Fibroblast of skin of scalp (primary cell): ENCODE measurements at places on chromosomes 6 and 20.

GRCh38 chr20:47927944-47928343 lies 142.7 kb upstream of the SULF2 start:
- no peak for DNase-seq

DNA sequence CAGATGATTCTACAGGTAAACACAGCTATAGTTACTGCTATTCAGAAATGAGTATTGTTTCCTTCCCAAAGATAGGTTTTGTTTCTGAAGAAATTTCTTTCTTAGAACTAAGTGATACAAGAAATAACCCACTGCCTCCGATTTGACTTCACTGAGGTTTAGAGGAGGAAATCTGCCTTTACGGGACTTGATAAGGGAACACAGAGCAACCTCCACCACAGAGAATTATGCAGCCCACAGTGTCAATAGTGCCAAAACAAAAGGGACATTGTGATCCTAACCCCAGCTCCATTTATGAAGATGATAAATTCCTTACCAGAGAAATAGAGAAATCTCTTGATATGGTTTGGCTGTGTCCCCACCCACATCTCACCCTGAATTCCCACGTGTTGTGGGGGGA lies 164.6 kb downstream of the ZNF217 start:
- no peak for DNase-seq

- DNase-seq: no peak
These were observed 26.8 kb downstream of the JAG1 start for GRCh38 chr20:10646886-10647420.

DNA sequence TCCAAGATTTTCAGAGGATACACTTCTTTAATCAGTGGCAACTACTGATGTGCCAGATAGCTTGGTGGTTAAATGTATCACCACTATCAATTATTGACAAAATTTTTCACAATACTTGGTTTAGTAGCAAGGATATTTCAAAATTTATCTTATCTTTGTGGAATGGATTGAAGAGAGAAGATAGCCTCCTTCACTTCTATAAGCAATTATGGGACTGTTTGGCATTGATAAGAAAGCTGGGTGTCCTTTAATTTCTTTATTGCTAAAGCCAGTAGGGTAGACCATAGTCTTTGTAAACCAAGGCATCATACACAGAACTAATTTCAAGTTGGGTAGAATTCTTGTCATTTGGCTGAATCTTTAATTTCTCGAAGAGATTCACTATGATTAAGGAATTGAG lies 4.9 kb upstream of the RNF182 start:
- no peak for DNase-seq

DNA sequence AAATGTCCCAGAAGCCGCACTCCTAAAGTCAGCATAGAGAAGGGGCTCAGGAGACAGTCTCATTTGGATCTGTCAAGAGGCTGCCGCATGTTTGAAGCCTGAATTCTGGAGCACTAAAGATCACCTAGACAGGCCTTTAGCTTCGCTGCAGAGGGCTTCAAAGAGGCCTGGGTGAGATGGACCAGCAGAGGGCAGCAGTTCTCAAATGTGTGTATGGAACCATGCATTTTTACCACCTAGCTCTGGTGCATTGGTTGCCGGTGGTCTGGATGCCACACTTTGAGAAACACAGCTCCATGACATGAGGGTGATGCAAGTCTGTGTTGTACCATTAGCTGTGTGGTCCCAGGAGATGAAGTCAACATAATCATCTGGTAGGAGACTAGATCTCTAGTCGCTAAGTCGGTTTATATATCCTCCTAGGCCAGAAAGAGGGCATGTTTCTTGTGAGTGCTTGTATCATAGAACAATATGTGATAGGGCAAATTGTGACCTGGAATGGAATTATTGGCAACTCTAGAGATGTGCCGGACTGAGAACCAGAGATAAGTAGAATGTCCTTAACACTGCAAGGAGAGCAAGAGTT lies 64.8 kb downstream of the KIAA0319 start:
- DNase-seq: peak; percentile 61

DNA sequence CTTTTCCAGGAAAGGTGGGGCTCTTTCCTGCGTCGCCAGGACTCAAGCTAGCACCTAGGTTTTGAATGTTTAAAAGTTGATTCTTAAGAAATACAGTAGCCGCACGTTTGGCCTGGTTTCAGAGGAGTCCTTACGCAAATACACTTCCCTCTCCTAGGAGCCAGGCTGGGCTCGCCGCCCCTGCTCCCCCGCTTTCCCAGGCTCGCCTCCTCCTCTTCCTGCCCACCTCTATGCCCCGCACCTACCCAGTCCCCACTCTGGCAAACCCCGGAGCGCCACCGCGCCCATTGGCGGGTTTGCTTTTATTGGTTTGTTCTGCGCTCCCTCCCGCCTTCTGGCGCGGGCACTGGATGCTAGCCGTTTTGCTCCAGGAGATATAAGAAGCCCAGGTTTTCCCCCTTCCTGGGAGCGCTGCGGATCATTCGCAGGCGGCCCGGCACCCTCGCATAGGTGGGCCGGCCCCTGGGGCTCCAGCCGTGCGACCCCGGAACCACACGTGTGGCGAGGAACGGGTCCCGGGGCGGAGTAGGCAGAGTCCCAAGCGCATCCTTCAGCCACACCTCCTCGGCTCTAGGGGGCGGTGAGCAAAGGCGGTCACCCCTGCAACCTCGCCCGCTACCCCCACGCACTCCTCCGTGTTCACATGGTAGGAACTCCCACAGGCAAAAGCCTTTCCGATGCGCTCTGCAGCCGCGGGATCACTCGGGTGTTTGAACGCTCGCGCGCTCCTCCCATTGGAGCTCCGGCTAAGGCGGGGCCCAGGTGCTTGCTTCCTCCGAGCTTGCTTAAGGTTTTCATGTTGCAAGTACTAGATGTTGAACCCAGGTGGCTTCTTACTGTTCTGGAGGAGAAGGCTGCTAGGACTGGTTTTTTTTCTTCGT lies 119.0 kb downstream of the RTN4IP1 start:
- DNase-seq: peak; percentile 47

DNA sequence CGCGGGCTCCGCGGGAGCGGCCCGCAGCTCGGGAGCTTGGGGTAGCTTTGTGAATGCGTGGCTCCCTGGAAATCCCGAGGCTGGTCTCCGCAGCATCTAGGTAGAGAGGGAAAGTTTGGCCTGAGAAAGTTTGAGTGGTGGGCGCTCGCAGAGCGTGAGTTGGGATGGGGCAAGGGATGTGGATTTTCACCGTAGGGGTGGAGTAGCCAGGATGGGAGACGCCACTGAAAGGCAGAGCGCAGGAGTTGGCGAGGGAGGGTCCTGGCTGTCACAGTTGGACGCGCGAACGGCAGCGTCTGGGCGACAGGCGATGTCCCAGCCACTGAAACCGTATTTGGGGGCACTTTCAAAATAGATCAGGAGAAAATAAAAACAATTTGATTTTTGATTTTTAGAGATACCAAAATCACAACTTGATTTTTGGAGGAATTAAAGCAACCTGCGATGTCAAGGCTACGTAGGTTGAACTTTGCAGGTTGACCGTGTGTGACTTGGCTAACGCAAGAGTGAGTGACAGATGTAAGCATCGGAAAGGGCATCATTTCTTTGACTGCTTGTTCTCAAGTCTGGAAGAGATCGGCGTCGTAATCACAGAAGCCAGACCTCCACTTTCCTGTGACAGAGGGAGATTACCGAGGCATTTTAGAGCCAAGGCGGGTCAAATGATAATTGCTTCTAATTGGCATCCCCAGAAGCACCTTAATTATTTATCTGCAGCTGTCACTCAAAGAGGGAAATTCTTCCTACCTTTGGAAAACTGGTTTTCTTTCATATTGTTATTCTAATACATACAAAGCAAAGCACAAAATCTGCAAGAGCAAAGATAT lies 646 bp downstream of the HEY2 start:
- DNase-seq: no peak

- DNase-seq: no peak
These were observed 1.7 kb upstream of the PHF10 start for GRCh38 chr6:169726049-169726400.

DNA sequence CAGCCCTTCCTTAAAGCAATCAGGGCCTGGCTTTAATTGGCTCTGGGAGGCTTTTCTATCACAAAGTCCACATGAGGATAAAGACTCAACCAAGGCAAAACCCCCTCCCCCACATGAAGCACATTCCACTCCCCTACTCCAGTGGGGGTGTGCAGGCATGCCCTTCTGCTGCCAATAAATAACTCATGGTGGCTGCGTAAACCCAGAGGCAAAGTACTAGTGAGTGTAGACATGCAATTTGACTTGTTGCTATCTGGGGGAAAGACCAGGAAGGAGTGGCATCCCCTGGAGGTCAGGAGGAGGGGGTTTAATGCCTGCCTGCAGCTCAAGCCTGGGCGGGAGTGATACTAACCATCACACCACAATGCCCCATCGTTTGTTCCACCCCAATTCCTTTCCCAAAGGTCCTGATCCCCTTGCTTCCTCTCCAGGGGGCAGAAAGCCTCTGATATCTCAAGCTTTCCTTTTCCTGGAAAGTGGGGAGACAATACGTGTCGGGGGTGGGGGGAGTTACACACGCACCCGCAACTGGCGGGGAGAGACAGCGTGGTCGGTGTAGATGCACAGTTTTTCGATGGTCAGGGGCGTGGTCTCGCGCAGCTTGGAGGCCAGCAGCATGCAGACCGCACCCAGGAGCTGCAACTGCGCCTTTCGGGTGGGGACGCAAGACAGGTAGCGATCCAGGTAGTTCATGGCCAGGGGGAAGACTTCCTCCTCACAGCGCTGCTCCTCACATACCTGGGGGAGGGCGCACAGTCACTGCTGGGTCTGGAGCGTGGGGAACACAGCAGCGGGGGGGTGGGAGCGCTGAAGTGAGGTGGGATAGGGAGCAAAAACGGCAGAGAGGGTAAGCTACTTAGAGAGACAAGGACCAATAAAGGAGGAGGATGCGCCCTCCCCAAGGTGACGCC lies 1.5 kb downstream of the CCND3 start:
- DNase-seq: peak; percentile 67

- no peak for DNase-seq
These were observed 183.0 kb downstream of the SAMD5 start for GRCh38 chr6:147691446-147691845.

DNA sequence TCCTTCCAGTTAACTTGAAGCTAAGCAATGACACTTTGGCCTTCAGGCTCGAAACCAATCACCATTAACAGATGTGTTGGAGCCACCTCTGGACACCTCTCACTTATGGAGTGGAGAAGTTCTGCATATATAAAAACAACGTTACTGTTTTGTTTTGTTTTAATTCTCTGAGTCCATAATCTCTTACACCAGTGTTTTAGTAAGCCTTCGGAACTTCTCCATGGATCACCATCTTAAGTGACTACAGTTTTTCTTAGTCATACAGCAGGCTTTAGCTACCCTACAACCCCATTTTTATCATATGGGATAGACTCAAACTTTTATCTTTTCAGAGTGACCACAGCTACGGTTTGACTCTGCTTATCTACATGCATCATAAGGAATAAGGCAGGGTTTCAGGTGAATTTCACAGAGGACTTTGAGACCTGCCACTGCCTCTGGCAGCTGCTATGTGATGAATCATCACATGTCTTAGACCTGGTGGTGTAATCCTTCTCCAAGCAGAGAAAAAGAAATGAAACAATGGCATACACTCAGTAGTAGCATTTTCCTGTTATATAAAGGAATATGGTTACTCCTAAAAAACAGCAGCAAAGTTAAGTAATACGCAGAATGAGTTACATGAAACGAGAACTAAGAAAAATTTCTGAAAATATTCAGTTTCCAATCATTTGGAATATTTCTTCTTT lies 5.5 kb upstream of the HDDC2 start:
- no peak for DNase-seq

- no peak for DNase-seq
These were observed 51.4 kb downstream of the MDGA1 start for GRCh38 chr6:37646097-37646864.

- no peak for DNase-seq
These were observed 21.7 kb downstream of the CST7 start for GRCh38 chr20:24970754-24971153.

DNA sequence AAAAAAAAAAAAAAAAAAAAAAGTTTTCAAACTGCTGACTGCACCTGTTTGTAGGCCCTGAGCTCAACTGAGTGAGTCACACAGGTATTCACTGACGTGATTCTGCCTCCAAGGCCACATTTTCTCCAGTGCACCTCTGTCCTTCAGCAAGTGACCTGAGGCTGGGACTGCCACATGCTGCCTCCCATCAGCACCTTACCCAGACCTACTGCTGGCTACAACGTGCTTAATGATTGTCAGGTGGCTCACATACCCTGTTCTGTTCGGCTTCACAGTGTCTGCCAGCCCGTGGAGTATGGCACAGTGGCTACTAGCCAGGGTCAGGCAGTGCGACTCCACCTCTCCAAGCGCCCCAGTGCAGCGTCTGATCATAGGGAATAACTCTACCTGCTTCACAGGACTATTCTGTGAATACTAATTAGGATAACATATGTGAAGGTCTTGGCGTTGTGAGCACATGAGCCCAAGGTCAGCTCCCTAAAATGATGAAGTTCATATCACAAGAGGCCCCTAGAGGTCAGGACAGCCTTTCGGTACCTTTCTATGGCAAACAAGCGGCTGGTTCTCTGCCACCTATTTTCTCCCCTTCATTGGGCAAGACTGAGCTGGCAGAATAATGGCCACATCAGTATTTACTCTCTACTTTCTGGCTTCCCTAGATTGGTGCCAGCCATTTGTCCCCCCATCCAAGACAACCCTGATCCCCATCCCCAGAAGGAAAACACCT lies 28.1 kb downstream of the RIPOR3 start:
- DNase-seq: no peak

GRCh38 chr6:100472674-100473073 lies 8.0 kb upstream of the SIM1 start:
- DNase-seq: peak; percentile 47

DNA sequence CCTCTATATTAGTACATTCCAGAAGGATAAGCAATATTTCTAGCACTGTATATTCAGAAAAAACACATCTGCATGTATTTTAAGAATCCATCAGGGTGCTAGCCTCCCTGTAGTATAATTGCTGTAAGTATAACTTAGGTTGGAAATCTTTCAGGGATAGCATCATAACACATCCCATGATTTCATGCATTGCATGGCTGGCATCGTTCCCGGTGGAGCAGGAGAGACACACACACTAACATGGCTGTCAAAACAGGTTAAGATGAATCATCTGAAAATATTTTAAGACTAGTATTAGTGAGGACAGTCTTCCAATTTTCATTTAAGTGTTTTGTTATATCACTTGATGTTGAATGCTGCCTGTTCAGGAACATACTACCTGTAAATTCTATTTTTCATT lies 32.1 kb upstream of the CENPW start:
- peak; percentile 82 for DNase-seq

DNA sequence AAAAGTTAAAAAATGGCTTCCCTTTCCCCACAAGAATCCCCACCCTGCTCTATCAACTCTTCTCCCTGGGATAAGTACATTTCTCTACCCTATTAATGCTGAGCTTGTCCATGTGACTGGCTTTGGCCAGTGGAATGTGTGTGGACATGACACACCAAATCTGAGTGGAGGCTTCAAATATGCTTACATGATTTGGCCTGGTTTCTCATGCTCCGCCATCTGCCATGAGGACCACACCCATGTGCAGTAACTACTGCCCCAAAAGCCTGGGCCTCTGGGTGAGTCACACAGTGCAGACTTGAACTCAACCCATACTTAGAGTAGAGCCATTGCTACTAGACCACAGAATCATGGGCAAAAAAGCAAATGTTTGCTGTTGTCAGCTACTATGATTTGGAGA lies 65.4 kb downstream of the PRND start:
- DNase-seq: peak; percentile 29
